ENCODE measurements at places on chromosomes 6 and 20.

GRCh38 chr6:137941995-137942394 lies 74.9 kb downstream of the TNFAIP3 start:
- no peak for DNase-seq

- no peak for DNase-seq
Measured at GRCh38 chr6:5761370-5761769, 245.4 kb downstream of the NRN1 start.

DNA sequence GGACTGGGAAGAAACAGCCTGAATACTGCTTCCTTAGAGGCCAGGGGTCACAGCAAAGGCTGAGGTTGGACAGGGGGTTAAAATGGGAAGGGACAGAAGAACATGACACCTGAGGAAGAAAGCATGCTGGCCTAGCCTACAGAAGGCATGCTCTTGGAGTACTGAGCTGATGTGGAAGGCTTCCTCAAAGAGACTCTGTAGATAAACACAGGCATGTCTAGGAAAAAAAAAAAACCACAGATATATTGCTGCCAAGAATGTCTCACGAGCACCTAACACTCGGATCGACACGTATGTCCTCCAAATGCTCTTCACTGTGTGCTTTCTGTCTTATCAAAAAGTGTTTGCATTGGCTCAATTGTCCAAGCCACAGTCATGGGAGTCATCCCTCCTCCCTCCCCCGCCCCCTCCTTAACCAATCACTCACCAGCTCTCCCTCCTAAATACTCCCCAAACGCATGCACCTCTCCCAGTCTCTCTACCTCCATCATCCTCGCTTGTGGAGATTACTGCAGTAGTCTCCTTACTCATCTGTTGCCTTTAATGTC lies 101.1 kb upstream of the LRFN2 start:
- no peak for DNase-seq

- no peak for DNase-seq
Measured at GRCh38 chr6:125220712-125221111, 67.1 kb downstream of the TPD52L1 start.

- no peak for DNase-seq
Measured at GRCh38 chr20:15296422-15296821, 959.0 kb upstream of the FLRT3 start.

- DNase-seq = no peak
Measured at GRCh38 chr6:107849325-107849724, 25.2 kb upstream of the SCML4 start.

DNA sequence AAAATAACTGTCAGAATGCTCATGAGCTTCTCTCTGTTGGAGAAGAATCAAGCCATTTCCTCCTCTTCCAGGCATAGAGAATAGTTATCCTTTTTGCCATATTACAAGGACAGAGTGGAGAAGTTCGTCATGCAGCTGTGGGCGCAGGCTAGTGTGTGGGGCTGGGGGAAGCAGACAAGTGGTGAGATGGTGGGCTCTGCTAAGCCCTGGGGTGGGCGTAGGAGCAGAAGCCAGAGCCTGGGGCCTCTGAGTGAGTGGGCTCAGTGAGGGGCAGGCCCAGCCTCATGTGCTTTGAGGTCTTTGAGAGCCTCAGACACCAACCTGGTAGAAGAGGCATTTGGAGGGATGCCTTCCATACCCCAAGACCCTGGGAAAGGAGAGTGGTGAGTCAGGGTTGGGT lies 19.4 kb downstream of the ARID1B start:
- no peak for DNase-seq

DNA sequence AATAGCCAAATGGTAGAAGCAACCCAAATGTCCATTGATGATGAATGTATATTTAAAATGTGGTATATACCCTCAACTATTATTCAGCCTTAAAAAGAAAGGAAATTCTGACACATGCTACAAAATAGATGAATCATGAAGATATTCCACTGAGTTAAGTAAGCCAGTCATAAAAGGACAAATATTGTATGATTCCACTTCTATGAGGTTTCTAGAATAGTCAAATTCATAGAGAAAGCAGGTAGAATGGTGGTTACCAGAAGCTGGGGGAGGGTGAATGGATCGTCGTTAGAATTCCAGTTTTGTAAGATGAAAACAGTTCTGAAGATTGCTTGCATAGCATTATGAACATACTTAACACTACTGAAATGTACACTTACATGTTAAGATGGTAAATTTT lies 214.3 kb upstream of the MYLIP start:
- no peak for DNase-seq

GRCh38 chr6:35317483-35318195 lies 20.0 kb downstream of the DEF6 start:
- no peak for DNase-seq

DNA sequence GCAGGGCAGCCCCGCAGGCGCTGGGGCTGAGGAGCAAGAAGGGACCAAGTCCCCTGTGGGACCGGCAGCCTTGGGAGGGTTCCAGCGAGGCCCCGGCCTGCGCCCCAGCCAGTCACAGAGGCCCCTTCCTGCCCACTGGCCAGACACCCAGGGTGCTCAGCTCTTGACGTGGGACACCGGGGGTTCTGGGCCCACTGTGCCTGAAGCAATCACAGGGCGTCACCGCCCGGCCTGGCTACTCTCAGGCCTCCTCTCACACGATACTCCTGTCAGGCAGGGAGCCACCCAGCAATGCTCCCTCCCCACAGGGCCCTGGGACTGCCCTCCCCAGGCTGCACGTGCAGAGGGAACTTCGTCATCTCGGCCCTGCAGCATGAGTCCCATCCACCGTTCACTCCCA lies 14.5 kb downstream of the TAF4 start:
- no peak for DNase-seq

GRCh38 chr6:86331919-86332318 lies 605.4 kb upstream of the HTR1E start:
- no peak for DNase-seq

DNA sequence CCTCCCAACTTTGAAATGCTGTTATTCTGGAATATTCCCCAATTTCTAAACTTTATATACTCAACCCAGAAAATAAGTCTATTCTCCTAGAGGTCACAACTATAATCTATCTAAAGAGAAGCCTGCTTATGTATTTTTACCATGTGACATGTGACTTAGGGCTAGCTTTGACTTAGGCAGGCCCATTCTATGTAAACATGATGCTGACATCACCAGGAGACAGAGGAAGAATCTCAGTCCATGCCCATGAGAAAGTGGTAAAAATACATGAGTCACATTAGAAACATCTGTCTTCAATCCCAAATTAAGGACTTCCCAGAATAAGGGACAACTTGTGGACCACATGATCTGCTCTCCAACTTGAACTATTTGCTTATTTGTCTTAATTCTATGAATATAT lies 113.6 kb upstream of the ID4 start:
- DNase-seq = no peak

DNA sequence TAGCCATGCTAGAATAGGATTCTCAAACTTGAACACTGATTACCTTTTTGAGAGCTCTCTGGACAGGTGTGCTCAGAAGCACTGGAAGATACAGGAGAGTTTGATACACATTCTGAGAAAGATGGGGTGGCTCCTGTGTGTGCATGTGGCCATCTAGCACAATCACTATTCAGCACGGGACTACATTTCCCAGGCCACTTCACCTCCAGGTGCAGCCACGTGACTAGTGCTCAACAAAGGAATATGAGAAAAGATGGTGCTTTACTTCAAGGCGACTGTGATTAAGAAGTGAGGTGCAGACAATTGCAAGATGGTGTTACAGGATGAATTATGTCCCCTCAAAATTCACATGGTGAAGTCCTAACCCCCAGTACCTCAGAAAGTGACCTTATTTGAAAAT lies 103.8 kb downstream of the BACH2 start:
- no peak for DNase-seq

GRCh38 chr20:17666481-17666880 lies 15.6 kb downstream of the RRBP1 start:
- no peak for DNase-seq

DNA sequence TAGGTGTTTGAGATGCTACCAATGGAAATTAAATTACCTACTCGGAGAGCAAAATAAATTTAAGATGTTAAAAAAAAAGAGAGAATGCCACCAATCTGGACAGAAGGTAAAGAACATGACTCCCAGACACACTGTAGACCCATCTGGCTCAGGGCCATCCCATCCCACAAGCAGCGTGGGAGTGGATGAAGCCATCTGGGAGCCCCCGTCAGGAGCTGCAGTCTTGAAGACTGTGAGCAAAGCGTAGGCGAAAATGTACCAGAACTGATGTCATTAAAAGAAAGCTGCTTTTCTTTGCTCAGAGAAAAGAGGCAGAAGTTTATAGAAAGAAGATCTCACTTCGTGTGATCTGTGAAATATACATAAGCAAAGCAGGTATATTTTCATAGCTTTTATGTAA lies 815.7 kb downstream of the QKI start:
- DNase-seq = no peak

- no peak for DNase-seq
Measured at GRCh38 chr20:63122626-63123025, 93.3 kb downstream of the YTHDF1 start.

GRCh38 chr20:4157516-4157915 lies 142.2 kb upstream of the RNF24 start:
- DNase-seq = no peak

- no peak for DNase-seq
Measured at GRCh38 chr6:4093288-4093687, 14.4 kb upstream of the FAM217A start.

GRCh38 chr20:278181-278580 lies 12.4 kb downstream of the C20orf96 start:
- no peak for DNase-seq

GRCh38 chr6:21263531-21264287 lies 329.8 kb upstream of the SOX4 start:
- no peak for DNase-seq

- DNase-seq = no peak
Measured at GRCh38 chr6:169026175-169026574, 227.5 kb downstream of the THBS2 start.

GRCh38 chr20:3404402-3404801 lies 3.1 kb downstream of the DNAAF9 start:
- no peak for DNase-seq

DNA sequence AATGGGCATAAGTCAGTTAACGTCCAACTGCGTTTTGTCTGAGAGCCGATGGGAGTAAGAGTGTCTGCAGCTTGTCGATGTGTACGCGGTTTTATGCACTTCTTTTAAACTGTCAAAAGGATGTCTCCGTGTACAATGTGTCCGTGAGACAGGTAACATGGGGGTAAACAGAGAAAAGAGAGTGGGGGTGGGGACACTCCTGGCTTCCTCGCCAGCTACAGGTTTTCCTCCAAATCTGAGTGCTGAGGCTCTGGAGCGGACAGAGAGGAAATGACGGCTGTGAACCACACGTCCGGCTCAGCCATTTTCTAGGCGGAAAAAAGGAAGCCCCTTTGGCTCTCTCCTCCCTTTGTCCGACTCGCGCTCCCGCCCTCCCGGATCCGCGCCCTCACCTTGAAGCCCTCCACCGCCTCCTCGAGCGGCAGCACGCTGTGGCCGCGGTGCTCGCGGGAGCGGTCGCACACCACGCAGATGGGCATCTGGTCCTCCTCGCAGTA lies 916 bp downstream of the TRIM27 start:
- DNase-seq = no peak

- DNase-seq = no peak
Measured at GRCh38 chr6:135240711-135241110, 59.6 kb downstream of the MYB start.

GRCh38 chr20:23598481-23598880 lies 7.2 kb downstream of the CST9 start:
- no peak for DNase-seq

DNA sequence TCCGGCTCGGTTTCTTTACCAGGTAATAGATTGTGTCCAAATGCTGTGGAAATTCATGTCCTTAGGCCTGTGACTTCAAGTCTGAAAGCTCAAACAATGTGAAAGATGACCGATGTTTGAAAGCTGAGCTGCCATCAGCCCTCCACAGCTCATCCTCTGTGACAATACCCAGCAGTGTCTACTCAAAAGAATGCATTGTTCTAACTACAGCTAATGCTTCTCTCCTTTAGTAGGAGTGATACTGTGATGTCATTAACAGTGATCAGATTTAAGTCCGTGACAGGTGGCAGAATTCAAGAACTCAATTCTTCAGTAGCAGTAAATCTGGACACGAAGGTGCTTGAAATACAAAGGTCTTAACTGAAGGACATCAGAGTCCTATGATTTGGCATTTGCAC lies 97.3 kb downstream of the RCAN2 start:
- no peak for DNase-seq

DNA sequence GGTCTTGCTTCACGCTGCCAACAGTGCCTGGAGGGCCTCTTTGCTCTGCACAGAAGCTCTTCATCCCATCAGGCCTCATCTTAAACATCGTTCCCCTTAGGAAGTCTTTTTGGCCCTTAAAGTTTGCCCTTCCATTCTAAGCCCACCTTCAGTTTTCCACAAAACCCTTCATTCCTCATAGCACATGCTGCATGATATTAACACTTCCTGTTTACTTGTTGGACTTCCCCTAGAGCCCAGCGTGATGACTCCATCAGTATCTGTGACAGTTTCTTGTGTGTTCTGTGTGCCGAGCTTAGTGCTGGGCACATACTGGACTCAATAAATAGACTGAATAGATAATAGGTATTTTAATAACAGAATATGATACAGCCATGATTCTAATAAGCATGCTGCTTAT lies 2.2 kb downstream of the NT5DC1 start:
- no peak for DNase-seq

DNA sequence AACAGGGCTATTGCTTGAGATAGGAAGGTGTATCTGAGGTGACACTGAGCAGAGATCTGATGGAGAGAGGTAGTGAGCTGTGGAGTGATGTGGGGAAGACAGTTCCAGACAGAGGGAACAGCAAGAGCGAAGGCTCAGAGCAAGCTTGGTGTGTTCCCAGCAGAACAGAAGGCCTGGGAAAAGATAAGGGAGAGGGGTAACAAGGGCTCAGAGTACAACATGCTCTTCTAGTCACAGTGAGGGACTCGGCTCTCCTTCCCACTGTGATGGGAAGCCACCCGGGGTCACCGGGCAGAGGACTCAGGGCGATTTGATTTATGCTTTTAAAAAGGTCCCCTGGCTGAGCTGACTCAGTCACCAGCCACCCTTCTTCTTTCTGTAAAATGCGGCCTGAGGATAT lies 33.7 kb downstream of the CAP2 start:
- no peak for DNase-seq

- DNase-seq = no peak
Measured at GRCh38 chr6:31114970-31115849, 610 bp downstream of the PSORS1C1 start.

DNA sequence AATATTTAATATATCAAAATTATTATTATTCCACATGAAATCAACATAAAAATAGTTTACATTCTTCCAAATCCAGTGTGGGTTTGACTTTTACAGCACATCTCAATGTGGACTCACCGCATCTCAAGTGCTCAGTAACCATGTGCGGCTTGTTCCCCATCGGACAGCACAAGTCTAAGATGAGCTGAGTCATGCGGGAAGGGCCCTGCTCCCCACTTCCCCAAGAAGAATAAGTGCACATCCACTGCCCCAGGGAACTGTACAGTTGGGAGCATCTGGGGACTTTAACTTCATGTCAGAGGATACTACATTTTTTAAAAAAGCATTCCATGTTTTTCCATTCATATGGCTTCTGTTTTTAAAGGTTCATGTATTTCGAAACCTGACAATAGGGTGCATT lies 325.6 kb downstream of the BTBD3 start:
- DNase-seq = no peak

- DNase-seq = no peak
Measured at GRCh38 chr6:158622545-158623190, 21.9 kb downstream of the DYNLT1 start.
